NCI-H2081 (cell line): ENCODE measurements at places on chromosomes 12 and 14.
A peak's percentile ranks its signal among the peaks of the same experiment; 100 is the strongest.

GRCh38 chr14:93084402-93084801 is 31.3 kb downstream of the ITPK1 start:
- DNase-seq = no peak

GRCh38 chr12:65465766-65466547 is 187.5 kb downstream of the MSRB3 start:
- no peak for DNase-seq

GRCh38 chr12:51863363-51863932 is 14.9 kb upstream of the FIGNL2 start:
- no peak for DNase-seq

DNA sequence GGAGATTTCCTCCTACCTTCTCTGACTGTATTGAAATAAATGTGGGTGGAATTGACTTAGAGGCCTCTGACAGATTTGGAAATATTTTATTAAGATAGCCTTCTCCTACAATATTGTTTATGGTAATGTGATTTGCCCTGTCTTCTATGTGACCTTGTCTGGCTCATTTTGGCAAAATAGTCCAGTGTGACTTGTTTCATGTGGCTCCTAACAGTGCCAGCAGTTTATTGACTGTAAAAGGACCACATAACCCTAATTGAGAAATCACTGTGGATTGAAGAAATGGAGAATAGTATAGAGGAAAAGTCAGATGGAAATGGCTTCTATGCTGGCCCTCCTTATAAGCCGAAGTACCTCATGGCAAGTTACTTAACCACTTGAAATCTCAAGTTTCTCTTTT is 170.9 kb upstream of the PTPRQ start:
- DNase-seq = no peak

GRCh38 chr12:65695113-65695865 is 129.0 kb upstream of the HMGA2 start:
- DNase-seq = no peak

DNA sequence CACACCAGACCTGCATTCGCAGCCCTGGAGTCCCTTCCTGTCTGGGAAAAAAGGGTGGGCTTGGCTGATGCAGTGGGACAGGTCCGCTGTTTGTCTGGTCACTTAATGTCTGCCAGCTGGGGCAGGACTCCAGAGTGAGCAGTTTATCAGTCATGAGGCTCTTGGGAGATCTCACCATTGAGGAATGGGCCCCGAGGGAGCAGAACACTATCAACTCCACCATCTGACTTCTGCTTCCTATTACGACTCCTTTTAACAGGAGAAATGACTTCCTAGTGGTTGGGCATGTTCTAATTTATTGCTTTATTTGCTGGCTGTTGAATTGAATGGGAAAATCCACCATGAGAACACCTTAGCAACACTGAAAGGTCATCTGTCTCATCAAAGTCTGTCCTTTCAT is 182.5 kb upstream of the RASSF8 start:
- DNase-seq = no peak

DNA sequence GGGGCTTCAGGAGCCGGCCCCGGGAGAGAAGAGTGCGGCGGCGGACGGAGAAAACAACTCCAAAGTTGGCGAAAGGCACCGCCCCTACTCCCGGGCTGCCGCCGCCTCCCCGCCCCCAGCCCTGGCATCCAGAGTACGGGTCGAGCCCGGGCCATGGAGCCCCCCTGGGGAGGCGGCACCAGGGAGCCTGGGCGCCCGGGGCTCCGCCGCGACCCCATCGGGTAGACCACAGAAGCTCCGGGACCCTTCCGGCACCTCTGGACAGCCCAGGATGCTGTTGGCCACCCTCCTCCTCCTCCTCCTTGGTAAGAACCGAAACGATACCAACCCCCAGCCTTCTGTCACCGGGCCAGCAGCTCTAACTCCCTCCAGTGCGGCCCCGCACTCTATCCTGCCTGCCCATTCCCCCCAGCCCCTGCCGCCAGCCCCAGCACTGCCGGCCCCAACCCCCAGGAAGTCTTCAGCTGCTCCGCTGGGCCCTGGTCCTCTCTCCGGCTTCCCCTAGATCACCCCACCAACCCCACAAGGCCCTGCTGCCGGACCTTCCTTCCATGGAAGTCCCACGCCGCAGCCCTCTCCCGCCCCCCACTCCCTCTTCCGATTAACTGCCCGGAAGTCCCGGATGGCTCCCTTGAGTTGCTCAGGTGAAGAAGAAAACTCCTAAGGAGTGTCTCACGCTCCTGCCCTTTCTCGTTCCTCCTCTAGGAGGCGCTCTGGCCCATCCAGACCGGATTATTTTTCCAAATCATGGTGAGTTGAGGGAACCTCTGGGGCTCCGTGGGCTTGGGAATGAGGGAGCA is 693 bp downstream of the LRP10 start:
- DNase-seq = peak; percentile 42

GRCh38 chr14:55838529-55839052 is 258.6 kb downstream of the KTN1 start:
- no peak for DNase-seq

DNA sequence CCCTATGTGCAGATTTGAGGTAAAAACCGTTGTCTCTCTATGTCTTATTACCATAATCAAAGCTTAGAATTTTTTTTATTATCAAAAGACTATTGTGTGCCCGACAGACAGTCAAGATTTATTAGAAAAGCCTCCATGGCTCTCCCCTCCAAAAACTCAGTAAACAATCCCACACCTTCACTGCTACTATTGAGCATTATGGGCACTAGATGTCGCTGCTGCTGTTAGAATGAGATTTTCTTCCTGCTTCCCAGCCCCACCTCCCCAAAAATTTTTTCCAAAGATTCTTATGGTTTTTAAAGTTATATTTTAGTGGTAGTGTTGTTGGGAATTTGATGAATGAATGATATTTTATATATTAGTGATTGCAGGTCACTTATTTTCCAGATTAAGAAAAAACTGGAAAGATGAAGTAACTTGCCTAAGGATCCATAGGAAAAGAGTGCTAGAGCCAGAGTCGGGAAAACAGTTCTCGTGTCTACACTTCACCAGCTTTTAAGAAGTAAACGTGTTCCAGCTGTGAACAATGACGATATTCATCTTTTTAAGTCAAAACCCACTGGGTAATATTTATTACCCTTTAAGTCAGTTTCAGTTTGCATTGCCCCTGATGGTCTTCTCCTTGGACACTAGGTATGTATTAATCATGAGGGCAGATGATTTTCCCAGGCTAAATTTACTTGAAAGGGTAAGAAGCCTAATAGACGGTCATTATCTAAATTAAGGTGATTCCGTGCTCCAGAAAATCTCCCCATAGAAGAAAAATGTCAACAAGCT is 12.2 kb upstream of the FOXG1 start:
- peak; percentile 75 for DNase-seq

DNA sequence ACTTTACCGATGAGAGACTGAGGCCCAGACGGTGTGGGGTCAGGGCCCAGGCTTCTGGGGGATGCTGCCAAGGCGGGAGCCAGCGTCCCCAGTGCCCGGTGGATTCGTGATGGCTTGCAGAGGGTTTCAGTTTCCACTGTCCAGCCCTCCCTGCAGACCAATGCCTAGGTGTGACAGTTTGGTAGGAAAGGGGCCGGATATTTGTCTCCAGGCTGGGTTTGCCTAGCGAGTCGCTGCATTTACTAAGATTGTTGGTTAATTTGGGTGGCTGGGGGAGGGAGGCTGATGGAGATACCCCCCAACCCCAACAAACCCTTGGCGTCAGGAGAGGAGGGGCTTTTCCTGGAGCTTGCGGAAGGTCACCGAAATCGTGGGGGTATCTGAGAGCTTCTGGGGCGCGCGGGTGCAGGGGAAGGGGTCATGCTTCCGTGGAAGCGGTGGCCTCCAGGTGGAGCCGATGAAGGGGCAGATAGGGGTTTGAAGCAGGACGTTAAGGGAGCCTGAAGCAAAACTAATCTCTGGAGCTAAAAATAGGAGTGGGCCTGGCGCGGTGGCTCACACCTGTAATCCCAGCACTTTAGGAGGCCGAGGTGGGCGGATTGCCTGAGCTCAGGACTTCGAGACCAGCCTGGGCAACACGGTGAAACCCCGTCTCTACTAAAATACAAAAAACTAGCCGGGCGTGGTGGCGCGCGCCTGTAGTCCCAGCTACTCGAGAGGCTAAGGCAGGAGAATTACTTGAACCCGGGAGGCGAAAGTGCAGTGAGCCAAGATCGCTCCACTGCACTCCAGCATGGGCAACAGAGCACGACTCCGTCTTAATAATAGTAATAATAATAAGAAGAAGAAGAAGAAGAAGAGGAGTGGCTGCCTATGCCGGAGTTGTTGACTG is 1.1 kb upstream of the CDC42BPB start:
- no peak for DNase-seq

DNA sequence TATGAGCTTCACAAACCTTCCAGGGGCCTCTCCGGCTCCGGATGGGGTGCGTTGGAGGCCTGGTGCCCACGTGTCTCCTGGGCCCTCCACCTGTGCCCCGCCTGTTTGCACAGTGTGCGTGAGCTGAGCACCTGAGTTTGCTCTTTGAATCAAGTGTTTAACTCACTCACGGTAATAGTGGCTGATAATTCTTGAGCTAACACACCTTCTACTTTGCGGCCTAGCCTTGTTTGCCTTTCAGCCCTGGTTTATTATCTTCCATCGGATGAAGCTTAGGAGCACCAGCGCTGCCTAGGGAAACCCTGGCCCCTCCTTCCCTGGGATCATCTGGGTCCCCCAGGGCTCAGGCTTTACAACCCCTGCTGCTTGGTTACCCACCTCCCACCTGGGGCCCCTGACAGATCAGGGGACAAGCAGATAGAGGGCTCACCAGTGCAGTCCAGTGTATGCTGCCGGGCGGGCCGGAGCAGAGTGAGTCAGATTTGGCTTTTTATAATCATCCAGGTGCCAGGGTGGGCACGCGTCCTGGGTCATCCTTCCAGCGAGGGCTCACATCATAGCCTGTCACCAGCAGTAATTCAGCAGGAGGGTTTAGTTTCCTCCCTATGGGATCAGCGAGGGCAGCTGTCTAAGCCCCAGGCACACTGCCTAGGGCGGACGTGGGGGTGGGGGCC is 62.8 kb upstream of the RFLNA start:
- DNase-seq = peak; percentile 91

GRCh38 chr12:22746720-22747119 is 121.7 kb downstream of the ETNK1 start:
- DNase-seq = no peak

DNA sequence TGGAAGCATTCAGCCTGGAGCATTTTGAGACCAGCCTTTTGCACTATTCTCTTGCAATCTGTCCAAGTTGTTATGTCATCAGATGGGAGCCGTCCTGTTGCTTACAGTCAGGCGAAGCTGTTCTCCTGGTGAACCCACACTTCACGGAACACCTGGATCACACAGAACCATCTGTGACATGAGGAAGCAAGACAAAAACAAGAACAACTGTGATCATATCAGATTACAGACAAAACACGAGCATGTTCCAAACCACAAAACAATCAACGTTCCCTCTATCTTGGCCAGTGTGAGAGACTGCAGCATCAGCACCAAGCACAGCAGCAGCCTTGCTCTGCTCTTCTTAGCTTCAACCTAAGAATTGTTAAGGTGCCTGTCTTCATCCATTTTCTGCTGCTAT is 180.5 kb upstream of the SFSWAP start:
- DNase-seq = no peak

- no peak for DNase-seq
Observed at GRCh38 chr12:124542021-124542949, 25.1 kb downstream of the NCOR2 start.

DNA sequence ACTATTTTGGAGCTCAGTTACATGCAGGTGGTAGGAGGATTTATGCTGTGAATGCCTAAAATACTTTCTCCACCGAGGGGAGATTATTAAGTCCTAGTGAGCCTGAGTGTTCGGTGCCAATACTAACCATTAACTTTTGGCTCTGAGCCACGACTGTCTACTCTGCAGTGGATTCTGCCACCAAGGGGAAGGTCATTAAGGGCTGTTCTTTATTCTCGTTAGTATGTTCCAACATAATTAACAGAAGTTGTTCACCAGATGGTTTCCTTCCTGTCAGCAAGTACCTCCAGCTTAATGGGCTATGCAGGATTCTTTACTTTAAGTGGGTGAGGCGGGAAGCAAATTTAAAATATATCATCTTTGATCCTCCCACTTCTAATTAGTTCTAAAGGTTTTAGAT is 326.3 kb downstream of the BMP4 start:
- DNase-seq = peak; percentile 85

GRCh38 chr12:128909653-128910052 is 56.4 kb downstream of the GLT1D1 start:
- no peak for DNase-seq

GRCh38 chr12:116164250-116165035 is 113.0 kb downstream of the MED13L start:
- DNase-seq = no peak

DNA sequence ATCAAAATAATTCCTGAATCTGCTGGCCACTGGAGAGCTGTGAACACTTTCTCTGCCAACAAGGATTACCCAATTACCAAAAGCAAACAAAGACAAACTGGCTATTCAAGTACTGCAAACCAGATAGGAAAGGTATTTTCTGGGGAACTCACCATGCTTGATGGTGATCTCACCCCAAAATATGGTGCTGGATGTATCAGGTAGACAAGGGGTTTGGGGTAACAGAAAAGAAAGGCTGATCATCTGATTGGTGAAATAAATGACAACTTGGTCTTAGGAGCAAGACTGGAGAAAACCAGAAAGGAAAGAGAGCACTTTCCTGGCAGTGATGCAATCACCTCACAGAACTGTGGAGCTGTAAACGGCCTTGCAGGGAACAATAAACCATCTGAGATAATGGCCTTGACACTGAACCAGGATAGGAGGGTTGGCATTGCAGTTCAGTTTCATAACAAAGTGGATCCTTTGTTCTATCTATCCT is 31.0 kb upstream of the NPFF start:
- peak; percentile 23 for DNase-seq
